ENCODE measurements at places on chromosomes 3 and 15. TPM values are rescaled to one million over a fixed set of nuclear protein-coding genes. Genes with fewer than 3 reads are reported as not detected.

- peaks cover 35% of the 10 kb centered on the region for H3K36me3 ChIP-seq
- DNase-seq = no peak
- no peak overlapping the region for H3K4me3 ChIP-seq
- no peaks in the 10 kb centered on the region for H3K27me3 ChIP-seq
These were observed 12.1 kb downstream of the SLC4A7 start for GRCh38 chr3:27471923-27472550.

- DNase-seq = no peak
- H3K36me3 ChIP-seq = no peaks in the 10 kb centered on the region
- no peak overlapping the region for H3K4me3 ChIP-seq
- H3K4me1 ChIP-seq = peaks cover 3% of the 10 kb centered on the region
These were observed 117.3 kb downstream of the ADAMTS17 start for GRCh38 chr15:100224206-100225185.

Gene HCLS1
- total RNA-seq = 312 TPM

GRCh38 chr3:65406470-65406869 is 632.2 kb downstream of the MAGI1 start:
- no peaks in the 10 kb centered on the region for H3K4me1 ChIP-seq
- no peak overlapping the region for H3K4me3 ChIP-seq
- DNase-seq = no peak
- H3K27me3 ChIP-seq = no peaks in the 10 kb centered on the region
- H3K36me3 ChIP-seq = no peaks in the 10 kb centered on the region

Gene VEPH1
- not detected for total RNA-seq

DNA sequence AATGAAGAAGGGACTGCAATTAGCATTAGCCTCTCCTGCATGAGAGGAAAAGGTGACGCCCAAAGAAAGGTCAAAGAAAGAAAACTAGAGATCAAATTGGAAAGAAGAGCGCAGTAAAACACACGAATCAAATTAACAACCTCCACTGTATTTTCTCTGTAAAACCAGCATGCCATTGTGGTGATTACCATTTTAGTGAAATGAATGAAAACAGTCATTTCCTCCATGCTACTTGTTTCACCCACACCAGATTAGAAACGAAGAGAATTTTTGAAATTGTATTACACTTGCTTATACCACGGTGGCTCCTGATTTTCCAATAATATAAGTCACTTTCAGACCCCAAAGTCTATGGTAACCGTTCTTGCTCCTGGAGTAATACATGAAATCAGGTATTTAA is 71.6 kb downstream of the SUMF1 start:
- peaks cover 43% of the 10 kb centered on the region for H3K4me1 ChIP-seq
- peaks cover 54% of the 10 kb centered on the region for H3K36me3 ChIP-seq
- H3K27me3 ChIP-seq = no peaks in the 10 kb centered on the region
- peak overlapping the region; percentile 15 for H3K4me3 ChIP-seq
- no peak for DNase-seq

Gene KY
- total RNA-seq = not detected

- no peaks in the 10 kb centered on the region for H3K27me3 ChIP-seq
- H3K36me3 ChIP-seq = peaks cover under 1% of the 10 kb centered on the region
- H3K4me1 ChIP-seq = peaks cover 29% of the 10 kb centered on the region
- no peak overlapping the region for H3K4me3 ChIP-seq
- H3K27ac ChIP-seq = no peak overlapping the region
These were observed 22.3 kb upstream of the PSTPIP1 start for GRCh38 chr15:76972389-76973361.

- H3K27ac ChIP-seq = no peak overlapping the region
- no peaks in the 10 kb centered on the region for H3K27me3 ChIP-seq
- H3K4me1 ChIP-seq = no peaks in the 10 kb centered on the region
These were observed 197.5 kb downstream of the PTPRG start for GRCh38 chr3:61758839-61759238.

Gene FAM43A
- 10.0 TPM for total RNA-seq

DNA sequence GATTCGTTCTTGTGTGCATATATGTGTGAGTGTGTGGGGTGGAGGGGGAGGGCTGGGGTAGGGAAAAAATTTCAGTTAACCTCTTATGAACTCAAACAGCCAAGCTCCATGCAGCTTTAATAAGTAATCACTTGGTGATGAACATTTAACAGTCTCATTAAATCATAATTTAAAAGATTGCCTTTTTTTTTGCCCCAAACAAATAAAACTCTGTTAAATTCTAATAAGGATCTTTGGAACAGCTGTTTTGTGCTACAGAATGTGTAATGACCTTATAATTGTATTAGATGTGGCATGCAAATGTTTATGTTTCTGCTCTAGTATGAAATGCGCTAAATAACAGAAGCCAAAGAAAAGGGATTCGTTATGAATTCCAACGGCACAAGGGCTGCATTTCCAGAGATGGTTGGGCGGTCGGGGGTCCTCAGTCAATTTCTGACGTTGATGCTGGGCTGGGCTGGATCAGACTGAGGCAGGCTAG is 80.0 kb upstream of the RORA start:
- no peak for DNase-seq
- H3K27me3 ChIP-seq = no peaks in the 10 kb centered on the region
- no peak overlapping the region for H3K27ac ChIP-seq
- H3K4me3 ChIP-seq = no peak overlapping the region
- no peaks in the 10 kb centered on the region for H3K36me3 ChIP-seq

Gene HESX1
- 0.47 TPM for total RNA-seq

Gene SNX22
- 0.21 TPM for total RNA-seq

GRCh38 chr3:190375246-190375645 is 12.7 kb upstream of the CLDN16 start:
- H3K36me3 ChIP-seq = no peaks in the 10 kb centered on the region
- H3K27me3 ChIP-seq = peaks cover 9% of the 10 kb centered on the region

Gene SLC22A14
- total RNA-seq = not detected

Measured in activated CD8-positive, alpha-beta memory T cell treated with anti-CD3 and anti-CD28 coated beads, Interleukin-2, amount 10 ng/mL, durations not matched to agents 7 days and 5 days (primary cell).